ENCODE measurements at places on chromosomes 11 and 22.

- no peak for DNase-seq
These were observed 61.3 kb downstream of the CHST1 start for GRCh38 chr11:45603946-45604682.

GRCh38 chr11:31847761-31848160 is 36.6 kb upstream of the PAX6 start:
- no peak for DNase-seq

- peak; percentile 79 for DNase-seq
These were observed 87.0 kb upstream of the BLID start for GRCh38 chr11:122202951-122203456.

GRCh38 chr11:126978911-126979310 is 21.7 kb downstream of the KIRREL3 start:
- no peak for DNase-seq

DNA sequence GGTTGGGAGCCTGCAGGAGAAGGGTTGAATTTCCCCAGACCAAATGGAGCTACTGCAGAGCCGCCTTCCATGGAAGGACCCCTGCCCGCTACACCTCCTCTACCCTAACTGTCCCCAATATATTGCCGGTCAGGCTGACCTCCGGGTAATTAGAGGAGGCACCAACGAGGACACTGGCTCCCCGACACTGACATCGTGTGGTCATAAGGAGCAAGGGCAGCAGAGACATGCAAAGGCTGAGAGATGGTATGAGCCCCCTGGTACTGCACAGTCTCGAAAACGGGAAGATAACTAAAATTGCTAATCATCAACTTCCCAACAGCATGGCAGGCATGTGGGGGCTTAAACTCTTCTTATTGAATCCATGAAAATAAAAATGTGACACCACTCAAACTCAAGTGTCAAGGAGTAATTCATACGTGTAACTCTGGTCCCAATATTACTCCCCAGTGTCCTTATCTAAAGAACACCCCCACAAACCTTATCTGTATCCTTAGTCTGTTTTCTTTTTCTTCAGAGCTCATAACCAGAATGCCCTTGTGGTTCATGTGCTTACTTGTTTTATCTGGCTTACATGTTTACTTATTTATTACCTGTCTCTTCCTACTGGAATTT is 4.4 kb downstream of the CAVIN3 start:
- DNase-seq: peak; percentile 66

DNA sequence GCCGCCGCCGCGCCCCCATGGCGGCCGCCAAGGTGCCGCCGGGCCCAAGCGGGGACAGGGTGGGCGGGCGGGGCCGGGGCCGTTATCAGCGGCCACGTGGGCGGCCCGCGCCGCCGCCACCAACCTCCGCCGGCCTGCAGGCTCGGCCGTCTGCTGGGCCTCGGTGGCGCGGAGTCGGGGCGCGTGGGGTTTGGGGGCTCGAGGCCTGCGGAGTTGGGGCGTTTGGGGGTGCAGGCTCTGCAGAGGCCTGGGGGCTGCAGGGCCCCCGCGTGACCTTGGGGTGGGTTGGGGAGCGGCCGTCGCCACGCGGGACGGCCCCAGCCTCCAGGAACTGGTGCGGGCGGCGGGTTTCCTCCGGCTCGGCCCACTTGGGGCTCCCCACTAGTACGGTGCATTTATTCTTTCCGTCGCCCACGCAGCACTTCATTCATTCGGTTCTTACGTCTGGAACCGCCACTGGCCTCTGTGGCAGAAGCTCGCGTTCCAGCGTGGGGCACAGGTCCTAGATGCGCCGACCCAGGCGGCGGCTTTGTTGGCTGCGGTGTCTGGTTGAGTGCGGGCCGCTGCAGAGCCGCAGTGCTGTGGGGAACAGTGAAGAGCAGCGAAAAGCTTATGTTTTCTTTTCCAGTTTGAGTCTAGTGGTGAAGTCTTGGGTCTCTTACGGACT is 740 bp upstream of the TRMT2A start:
- peak; percentile 12 for DNase-seq

GRCh38 chr11:27242591-27242990 is 120.4 kb downstream of the CCDC34 start:
- peak; percentile 76 for DNase-seq

DNA sequence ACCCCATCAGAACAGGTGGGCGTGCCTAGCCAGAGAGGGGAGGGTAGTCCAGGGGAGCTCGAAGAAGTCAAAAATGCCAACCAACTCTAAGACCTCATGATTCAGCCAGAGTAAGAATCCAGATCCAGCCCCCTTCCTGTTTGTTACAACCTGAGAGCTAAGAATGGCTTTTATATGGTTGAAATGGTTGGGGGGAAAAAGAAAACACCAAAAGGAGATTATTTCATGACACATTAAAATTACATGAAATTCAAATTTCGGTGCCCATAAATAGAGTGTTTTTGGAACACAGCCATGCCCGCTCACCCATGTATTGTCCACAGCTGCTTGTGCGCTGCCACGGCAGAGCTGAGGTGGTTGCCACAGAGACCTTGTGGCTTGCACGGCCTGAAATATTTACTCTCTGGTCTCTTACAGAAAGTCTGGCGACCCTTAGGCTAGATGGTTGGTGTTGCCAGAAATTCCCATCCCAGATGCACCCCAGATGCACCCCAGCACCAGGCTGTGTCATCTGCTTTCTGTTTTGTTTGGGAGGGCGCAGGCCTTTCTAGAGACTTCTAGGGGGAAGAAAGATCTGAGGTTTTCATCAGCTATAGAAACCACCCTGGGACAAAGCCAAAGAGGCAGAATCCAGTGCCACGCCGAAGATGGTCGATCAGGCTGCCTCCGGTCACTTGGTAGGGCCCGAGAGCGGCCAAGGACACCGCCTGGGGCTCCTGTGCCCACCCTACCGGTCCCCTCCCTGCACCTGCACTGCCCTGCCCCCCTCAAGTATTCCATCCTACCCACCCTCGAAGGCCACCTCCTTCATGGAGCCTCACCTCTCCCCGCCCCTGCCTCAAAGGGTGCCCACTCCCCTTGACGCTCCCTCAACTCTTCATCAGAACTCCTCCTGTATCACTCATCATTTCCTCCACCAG is 80.2 kb downstream of the DSCAML1 start:
- DNase-seq: no peak

DNA sequence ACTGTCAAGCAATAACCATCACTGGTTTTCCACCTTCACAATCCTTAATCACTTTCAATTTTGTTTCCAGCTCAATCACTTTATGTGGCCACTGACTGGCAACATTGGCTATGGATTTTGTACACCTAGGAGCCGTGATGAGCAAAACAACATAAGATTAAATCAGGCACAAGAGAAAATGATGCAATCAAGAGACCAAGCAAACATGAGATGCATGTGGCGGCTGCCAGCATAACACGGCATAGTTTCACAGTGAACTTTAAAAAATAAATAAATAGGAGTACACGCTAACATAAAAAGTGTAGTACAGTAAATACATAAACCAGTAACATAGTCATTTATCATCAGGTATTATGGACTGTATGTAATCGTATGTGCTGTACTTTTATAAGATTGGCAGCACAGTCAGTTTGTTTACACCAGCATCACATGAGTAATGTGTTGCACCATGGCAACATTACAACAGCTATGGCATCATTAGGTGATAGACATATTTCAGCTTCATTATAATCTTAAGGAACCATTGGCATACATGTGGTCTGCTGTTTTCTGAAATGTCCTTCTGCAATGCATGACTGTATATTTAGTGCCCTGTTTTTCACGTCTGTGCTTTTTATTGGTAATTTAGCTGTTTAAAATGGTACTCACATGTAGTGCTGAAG is 83.3 kb upstream of the PRDM11 start:
- DNase-seq: no peak

DNA sequence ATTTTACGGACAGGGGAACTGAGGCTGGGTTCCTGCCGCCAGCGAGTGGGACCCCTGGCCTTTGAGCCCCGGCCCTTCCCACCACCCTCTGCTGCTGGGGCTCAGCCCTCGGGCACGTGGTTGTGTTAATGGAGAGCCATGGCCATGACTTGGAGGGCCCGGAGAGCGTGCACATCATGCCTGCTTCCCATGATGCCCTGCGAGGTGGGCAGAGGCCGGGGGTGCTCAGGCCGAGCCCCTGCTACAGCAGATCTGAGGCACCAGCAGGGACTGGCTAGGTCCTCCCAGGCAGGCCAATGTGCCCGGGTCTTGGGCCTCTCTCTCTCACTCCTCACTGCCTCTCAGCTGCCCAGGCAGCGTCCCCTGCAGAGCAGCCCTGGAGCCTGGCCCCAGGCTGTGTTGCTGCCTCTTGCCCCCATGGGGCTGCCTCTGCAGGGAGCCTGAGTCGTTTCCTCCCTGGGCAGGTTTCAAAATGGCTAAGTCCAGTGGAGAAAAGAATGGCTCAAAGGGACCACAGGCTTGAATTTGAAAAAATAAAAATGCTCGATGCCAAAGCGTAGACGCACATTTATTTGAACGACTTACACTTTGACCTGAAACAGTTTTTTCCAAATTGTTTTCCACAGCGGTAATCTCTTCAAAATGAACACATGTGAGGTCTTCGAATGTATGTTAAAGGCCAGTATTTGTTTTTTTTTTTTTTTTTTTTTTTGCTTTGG is 72.6 kb upstream of the CLDN5 start:
- no peak for DNase-seq

Measured in fibroblast of skin of back (primary cell).